ENCODE measurements at places on chromosomes 7 and 10.

DNA sequence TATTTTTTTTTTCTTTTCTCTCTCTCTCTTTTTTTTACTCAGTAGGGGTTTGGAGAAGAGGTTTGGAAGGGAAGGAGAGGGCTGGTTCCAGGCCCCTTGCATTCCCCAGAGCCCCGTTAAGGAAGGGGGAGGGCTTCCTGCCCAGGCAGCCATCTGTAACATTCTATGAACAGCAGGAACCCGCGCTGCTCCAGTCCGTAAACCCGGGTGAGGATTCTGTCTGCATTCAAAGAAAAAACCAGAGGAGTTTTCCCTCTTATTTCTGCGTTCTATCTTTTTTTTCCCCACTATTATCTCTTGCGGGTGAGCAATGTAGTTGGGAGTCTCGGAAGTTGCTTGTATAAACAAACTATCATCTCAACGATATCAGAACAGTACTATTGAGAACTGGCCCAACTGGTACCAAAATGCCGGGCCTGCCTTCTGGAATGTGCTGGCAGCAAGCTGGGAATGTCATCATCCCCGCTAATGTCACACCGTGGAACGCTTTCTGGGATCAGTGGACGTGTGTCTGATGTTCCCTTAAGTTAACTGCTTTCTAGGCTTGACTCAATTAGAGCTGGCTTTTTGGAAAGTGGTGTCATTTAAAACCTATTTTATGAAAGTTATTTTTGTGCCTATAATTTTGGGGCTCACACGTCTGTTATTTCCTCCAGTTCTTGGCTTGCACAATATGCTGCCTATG is 153.1 kb upstream of the MEOX2 start:
- peak; percentile 20 for DNase-seq

DNA sequence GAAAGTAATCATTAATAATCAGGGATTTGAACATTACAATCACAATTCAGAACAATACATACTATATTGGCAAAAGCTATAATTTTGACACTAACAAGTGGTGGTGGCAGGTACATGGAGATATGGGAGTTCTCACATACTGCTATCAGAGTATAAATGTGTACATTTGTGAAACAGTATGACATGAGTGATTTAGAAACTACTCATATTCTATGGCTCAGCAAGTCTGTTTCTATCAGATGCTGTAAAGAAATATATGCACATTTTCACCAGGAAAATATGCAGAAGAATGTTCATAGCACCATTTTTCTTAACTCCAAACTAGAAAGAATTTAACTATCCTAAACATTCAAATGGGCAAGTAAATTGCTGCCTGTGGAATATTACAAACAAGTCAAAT is 620.0 kb downstream of the SH2D4B start:
- DNase-seq, result no peak

GRCh38 chr10:18104223-18104872 is 35.9 kb upstream of the CACNB2 start:
- peak; percentile 78 for DNase-seq

DNA sequence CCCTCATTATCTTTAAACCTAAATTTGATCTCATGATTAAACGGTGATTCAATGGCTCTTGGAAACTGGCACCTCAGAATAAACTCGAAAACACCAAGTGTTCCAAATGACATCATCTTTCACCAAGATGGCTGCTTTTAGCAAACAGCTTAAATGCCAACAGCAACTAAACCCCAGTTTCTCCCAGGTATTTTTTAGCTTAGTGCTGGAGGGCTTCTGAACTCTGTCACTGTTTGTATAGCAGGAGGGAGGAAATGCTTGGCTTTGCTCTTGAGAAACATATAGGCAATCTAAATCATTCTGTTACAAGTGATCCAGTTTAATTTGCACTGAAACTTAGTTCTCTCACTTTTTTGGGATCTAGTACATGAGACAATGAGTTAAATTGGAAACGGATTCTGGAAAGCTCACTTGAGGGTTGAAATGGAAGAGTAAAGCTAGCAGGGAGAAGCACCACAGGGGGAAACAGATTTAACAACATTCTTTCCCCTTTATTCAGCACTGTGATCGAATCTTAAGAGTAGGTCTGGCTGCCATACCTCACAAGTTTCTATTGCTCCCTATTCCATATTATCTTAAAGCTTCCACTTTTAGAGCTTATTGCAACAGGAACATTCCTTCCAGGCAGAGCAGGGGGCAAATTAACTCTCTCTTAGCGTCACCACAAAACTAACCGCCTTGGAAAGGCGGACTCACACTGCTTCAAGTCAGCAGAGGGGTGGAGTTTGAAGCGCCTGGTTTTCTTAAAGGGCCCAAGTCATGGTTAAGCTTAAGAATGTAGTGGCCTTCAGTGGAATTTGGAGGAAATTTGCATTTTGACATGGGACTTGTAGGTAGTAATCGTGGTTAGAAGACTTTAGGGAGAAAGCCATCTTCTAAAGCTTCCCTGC is 1.8 kb upstream of the CCDC6 start:
- peak; percentile 97 for DNase-seq

GRCh38 chr7:27165996-27166530 is 726 bp upstream of the HOXA9 start:
- DNase-seq, result no peak

- DNase-seq, result no peak
These were observed 88.7 kb downstream of the DYNC1I1 start for GRCh38 chr7:95861041-95861440.

DNA sequence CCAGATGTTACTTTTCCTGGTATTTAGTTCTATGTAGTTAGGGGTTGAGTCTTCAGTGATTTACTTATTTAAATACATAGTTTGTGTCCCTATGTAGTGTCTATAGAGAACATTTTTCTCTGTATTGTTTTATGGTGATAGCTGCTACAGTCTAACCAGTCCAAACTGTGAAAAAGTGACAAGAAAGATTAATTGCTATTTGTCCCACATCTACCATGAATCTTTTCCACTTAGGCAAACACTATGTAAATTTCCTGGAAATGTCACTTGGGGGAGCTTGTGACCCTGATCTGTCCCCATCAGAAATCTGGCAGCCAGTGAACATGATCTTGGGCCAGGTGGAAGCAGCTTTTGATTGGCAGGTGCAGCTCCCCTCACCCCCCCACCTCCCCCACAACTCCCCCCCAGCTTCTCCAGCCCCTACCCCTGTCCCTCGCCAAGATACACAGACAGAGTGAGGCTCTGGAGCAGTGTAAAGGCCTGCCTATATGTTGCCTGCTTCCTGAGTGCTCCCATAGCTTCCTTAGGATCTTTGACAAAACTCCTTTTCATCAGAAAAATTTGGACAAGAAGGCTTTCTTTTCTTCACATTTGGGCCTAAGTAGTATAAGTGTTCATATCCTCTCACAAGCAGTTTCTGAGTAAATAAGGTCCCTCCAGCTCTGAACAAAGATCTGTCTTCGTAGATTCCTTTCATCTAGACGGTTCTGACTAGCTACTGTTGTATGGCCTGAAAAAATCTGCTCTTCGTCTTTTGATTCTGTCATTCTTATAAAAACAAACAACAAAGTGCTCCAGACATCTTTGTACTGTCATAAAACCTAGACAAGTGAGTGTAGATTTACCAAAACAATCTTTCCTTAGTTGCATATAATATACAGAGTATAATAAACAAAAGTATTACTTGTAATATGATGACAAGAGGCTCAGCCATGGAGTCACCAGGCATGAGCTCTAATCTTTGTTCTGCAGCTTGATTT is 31.5 kb upstream of the SLC13A1 start:
- no peak for DNase-seq

DNA sequence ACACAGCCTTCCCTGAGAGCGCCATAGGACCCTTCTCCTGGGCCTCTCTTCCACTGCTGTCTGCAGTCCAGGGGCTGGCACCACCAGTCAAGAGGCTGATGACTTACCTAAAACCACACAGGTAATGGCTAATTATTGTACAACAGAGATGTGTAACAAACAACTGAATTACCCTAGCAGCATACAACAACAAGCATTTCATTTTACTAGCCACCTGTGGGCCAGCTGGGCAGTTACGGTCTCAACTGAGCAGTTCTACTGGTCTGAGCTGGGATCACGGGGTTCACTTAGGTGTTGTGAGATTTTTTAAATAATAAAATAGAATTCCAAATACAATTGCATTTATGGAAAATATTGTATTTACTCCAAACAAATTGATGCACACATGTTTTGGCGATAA is 431.9 kb downstream of the TNS3 start:
- no peak for DNase-seq
